ENCODE measurements at places on chromosomes 7 and 10.

- no peak for DNase-seq
Observed at GRCh38 chr7:134368851-134369544, 52.3 kb upstream of the SLC35B4 start.

DNA sequence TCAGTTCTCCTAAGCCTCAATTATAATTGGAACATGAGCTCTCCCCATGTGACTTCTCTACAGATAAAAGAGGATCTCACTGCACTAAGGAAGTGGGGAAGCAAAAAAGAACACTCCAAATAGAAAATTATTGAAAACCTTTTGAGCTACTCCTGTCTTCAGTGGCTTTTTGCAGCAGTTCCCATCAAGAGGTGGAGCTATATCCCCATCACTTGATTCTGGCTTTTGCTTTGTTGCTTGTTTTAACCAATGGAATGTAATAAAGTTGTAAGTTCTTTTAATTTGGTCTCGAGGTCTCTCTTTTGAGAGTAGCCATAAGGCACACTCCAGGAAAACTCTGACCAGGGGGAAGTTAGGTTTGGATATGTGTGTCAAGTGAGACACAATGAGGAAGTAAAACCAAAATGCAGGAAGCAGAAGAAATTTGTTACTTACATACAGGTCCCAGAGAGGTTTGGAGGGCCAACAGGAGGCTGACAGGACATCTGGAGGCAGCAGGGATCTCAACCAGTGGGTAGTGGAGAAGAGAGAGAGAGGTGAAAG lies 569.4 kb downstream of the HTR7 start:
- DNase-seq = no peak

DNA sequence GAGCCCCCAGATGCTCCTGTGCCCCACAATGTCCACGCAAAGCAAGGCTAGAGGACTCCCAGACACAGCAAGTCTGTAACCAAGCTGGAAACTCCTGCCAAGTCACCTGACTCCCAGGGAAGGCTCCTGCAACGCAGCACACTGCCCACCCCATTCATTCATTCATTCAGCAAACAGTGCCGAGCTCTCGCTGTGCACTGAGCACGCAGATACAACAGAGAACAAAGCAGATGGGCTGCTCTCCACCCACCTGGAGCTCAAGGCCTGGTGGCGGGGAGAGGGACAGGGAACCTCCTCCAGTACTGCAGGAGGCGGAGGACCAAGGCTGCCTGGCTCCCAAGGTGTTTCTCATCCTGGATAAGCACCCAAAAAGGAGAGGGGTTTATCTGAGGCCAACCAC lies 8.6 kb downstream of the KCNH2 start:
- peak; percentile 80 for DNase-seq

DNA sequence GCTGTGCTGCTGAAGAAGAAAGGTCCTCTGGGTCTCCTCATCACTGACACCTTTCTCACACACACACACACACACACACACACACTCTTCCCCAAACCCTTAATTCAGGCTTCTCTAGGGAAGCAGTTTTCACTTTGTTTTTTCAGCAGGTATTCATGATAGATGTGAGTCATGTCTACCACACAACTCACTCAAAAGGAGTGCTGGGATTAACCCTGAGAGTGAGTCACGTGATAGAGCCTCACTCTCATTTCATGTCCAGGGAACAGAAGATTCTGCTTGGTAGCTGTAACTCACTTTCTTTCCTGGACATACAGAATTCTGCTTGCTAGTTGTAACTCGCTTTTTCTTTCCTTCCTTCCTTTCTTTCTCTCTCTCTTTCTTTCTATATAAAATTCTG lies 45.4 kb downstream of the VIM start:
- DNase-seq = no peak

DNA sequence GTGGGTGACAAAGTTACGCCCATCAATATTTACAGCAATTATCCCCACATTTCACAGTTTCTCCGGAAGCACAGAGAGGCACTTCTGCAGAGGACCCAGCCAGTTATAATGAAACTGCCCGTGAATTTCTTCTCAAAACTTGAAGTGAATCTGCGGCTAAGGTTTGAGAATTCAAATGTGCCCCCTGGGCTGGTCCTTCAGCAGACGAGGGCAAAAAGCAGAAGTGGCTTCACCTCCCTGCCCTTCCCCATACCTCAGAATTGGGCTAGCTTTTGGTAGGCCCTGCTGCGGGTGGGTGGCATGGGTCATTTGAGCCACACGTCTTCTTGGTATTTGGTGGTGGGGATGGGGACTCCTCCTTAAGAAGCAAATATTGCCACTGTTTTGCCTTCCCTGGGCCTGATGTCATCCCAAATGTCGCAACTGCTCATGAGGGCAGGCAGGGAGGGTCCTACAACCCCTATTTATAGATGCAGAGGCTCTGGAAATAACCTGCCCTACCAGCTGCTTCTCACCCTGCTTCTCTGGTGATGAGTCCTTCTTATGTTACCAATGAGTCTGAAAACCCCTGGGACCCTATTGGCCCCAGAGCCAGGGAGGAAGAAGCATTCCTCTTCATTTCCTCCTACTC lies 16.6 kb upstream of the WDFY4 start:
- DNase-seq = no peak

GRCh38 chr10:69715899-69716606 lies 85.7 kb upstream of the COL13A1 start:
- no peak for DNase-seq

GRCh38 chr7:92874567-92874966 lies 38.2 kb upstream of the CDK6 start:
- no peak for DNase-seq

DNA sequence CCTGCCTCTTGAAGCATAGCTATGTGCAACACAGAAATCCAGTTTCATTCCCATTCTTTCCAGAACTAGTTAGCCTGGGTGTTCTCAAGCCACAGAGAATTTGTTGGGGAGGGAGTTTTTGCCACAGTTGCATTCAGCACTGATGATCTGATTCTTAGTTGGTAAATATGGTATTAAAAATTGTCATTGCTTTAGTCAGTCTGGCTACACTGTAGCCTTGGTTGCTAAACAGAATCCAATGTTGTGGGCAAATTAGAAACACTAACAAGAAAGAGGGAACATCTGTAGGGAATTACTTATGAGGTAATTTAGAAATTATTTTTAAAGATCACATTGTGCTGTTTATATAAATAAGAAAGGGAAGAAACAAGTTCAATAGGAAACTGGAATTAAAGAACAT lies 57.0 kb upstream of the CC2D2B start:
- DNase-seq = no peak

- DNase-seq = peak; percentile 70
Observed at GRCh38 chr10:97888641-97889262, 39.1 kb downstream of the GOLGA7B start.

DNA sequence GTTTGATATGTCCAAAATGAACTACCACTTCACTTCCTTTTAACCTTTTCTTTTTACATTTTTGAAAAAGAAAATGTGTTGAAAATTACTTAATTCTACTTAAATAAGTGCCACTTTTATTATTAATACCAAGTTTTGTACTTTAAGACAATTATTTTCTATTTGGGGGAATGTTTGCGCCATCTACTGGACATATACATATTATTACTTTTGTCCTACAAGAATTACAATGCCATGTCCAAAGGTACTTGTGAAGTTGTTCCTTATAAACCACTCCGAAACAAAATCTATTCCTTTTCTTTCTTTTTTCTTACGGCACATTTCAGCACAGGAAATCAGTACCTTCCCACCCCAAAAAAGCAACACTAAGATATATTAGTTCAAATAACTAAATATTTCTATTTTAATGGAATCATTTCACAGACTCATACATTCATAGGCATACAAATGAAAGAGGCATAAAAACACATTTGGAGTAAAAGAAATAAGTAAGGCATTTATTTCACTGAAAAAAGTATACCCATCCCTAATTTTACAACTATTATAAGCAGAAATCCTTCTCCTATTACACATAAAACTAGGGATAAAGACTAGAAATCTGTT lies 169.9 kb downstream of the RNF133 start:
- peak; percentile 46 for DNase-seq

GRCh38 chr7:152476551-152476950 lies 40.7 kb upstream of the KMT2C start:
- no peak for DNase-seq

- no peak for DNase-seq
Observed at GRCh38 chr10:19572056-19572455, 244.2 kb upstream of the PLXDC2 start.

- DNase-seq = no peak
Observed at GRCh38 chr10:119420950-119421875, 121.3 kb downstream of the RGS10 start.

DNA sequence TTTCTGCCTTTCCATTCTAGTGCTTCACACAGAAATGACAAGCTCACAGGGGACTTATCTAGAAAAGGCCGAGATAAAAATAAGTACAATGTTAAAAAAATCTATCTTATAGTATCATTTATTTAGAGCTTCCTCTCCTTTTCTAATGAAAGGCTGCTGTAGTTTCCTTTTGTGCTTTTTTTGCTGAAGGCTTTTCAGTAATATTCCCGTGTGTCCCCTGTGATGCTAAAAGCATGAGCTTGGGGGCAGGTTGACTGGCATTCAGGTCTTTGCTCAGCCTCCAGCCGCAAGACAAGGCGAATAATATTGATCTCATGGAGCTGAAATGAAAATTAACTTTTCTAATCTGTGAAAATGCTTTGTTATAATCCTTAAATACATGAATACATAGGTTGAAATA lies 143.0 kb downstream of the ST7 start:
- no peak for DNase-seq

GRCh38 chr7:42869131-42870020 lies 42.5 kb downstream of the C7orf25 start:
- no peak for DNase-seq

DNA sequence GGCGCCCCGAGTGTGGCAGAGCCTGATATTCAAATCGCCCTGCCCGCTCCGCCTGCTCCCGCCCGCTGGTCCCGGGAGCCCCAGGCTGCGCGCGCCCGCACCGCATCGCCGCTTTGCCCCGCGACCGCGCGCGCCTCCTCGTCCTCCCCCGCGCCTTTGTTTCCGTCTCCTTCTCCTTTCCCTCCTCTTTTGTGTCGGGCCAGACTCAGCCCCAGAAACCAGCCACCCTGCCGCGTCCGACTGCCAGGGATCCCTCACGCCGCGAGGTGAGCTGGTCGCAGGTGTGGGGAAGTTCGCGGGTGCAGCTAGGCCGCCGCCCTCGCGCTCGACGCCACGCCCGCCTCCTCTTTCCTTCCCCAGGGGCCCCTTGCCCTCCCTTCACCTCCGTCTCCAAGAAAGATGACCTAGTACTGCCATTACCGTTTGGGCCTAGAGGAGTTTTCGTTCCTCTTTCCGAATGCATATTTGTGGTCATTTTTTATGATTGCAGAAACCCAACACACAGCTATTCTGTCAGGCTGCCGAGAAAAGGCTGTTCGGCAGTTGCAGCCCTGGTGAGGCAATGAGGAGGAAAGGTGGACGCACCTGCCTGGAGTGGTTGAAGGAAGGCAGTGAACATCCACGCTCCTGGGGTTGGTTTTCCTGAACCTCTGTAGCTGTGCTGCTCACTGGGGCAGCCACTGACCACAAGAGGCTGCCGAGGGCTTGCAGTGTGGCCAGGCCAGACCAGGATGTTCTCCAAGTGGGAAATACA lies 107.3 kb downstream of the SNX10 start:
- no peak for DNase-seq

DNA sequence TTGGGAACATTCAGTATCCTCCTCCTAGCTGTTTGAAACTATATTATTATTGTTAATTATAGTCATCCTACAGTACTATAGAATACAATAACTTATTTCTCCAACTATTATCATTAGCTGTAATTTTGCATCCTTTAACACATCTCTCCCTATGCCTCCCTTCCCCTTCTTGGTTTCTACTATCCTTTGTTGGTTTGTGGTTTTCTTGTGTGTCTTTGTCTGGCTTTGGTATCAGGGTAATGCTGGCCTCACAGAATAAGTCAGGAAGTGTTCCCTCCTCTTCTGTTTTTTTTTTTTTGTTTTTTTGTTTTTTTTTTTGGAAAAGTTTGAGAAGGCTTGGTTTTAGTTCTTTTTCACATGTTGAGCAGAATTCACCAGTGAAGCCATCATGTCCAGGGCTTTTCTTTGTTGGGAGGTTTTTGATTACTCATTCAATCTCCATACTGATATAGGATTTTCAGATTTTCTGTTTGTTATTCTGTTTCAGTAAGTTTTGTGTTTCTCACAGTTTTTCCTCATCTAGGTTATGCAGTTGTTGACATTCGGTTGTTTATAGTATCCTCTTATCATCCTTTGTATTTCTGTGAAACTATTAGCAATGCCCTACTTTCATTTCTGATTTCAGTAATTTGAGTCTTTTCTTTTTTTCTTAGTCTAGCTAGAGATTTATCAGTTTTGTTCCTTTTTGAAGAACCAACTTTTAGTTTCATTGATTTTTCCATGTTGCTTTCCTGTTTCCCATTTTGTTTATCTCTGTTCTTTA lies 21.6 kb downstream of the C1GALT1 start:
- no peak for DNase-seq

DNA sequence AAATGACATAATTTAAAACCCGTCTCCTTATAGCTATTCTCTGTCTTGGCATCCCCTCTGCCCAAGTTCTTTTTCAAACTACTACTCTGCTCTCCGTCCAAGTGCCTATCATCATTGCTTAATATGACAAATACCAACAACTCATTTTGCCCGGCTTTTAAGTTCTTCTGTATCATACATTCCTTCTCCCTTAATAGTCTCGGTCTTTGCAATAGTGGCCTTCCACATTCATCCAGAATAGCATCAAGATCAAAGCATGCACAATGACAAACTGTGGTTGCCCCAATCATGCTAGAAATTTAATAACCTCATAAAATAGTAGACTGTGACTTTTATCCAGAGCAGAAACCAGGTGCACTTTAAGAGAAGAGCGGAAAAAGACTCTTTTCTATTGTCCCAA lies 198.9 kb downstream of the ETV1 start:
- DNase-seq = no peak

DNA sequence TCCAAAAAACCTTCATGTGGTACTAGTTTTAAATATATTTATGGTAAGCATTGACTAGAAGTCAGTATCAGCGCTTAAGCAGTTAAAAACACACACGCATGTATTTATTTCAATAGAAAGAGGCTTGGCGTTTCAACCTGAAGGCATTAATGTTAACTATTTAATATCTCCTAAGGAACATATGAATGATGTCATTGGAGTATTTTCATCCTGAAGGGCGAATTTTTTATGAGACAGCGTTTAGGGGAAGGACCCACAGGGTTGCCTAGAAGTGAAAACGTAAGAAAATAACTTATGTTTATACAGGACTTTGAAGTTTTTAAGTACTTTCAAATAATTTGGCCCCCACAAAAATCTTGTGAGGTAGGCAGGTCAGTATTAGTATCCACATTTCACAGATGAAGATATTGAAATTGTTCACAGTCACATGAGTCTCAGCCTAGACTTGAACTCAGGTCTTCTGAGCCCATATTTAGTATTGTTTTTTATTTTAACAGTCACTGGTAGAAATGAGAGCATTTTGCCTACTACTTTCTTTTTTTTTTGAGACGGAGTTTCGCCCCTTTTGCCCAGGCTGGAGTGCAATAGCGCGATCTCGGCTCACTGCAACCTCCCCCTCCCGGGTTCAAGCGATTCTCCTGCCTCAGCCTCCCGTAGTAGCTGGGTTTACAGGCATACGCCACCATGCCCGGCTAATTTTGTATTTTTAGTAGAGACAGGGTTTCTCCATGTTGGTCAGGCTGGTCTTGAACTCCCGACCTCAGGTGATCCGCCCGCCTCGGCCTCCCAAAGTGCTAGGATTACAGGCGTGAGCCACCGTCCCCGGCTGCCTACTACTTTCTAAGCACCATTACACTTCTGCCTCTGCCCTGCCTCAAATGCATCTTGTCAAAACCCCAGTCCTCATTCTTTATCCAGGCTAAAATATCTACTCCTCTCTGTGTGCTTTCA lies 1.8 kb downstream of the SLK start:
- DNase-seq = no peak

GRCh38 chr10:62614389-62615157 lies 189.9 kb upstream of the ADO start:
- no peak for DNase-seq
